Muscle of leg (tissue), 16 donors: ENCODE measurements at places on chromosomes 3 and 15. TPM values are rescaled to one million over a fixed set of nuclear protein-coding genes. Genes with fewer than 3 reads are reported as not detected.

- no peak for DNase-seq
These were observed 80.5 kb upstream of the PLXND1 start for GRCh38 chr3:129686941-129687340.

Gene CCK
- total RNA-seq = 10.3 TPM

GRCh38 chr3:14378415-14378814 is 24.0 kb upstream of the SLC6A6 start:
- no peak for DNase-seq

DNA sequence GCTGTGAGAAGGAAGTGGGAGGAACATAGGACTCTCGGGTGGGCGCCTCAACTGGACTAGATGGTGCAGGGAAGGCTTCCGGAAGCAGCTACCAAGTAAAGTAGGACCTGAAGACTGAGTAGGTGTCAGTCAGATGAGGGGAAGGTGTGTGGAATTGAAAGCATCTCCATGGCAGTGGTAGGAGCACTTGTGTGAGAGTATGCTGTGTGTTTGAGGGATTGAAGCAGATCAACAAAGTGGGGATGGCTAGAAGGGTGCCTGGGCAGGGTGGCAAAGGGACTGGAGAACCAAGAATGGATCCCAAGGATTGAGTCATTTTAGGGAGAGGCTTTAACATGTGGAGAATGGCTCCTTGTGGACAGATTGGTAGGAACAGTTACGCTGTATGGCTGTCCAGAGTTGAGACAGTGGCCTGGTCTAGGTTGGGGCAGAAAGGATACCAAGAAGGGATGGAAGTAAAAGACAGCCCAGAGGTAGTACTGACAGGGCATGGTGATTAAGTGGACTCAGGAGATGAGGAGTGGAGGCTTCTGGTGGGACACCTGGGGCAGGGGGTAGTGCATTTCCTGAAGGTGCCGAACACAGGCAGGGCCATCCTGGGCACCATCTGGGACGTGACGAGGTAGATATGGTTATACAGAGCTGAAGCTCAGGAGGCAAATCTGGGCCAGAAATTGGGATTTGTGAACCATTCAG is 1.5 kb downstream of the UQCC5 start:
- peak; percentile 1 for DNase-seq

Gene STX19
- 0.04 TPM for total RNA-seq

- DNase-seq = no peak
These were observed 52.5 kb upstream of the UBE2Q2 start for GRCh38 chr15:75790631-75791336.

DNA sequence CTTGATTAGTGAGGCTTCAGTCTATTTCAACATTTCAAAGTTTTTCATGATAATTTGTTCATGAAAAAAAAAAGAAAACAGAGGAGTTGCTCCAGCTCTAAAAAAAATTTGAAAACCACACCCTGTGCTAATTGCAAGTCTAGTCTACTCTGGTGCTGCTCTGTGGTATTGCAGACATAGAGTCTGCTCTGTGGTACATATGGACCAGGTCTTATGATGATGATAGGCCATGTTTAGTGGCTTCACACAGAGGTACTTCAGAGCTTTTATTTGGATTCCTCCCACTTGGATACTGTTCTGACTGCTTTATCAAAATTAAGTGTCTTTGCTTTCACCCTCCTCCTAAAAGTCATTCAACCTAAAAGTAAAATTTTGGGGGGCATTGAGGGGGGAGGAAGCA is 160.8 kb downstream of the ALCAM start:
- DNase-seq = no peak

- DNase-seq = peak; percentile 35
These were observed 117.7 kb upstream of the PLCL2 start for GRCh38 chr3:16767006-16767405.

Gene ONECUT1
- not detected for total RNA-seq

- no peak for DNase-seq
These were observed 48.2 kb upstream of the SLC9A9 start for GRCh38 chr3:143896486-143896885.

Gene PGBD4
- total RNA-seq = 1.6 TPM

GRCh38 chr3:8625991-8626390 is 18.6 kb downstream of the SSUH2 start:
- DNase-seq = no peak

Gene P2RY14
- total RNA-seq = 1.5 TPM

- DNase-seq = no peak
These were observed 4.0 kb downstream of the MAP3K13 start for GRCh38 chr3:185366913-185367312.

Gene IQCH
- total RNA-seq = 1.6 TPM

GRCh38 chr3:135083179-135083578 is 288.1 kb downstream of the EPHB1 start:
- DNase-seq = no peak

- DNase-seq = no peak
These were observed 39.2 kb upstream of the SPSB4 start for GRCh38 chr3:141011997-141012262.
